ENCODE measurements at places on chromosomes 5 and 9.

- peak; percentile 20 for DNase-seq
Observed at GRCh38 chr9:112867275-112867991, 23.2 kb downstream of the SLC46A2 start.

DNA sequence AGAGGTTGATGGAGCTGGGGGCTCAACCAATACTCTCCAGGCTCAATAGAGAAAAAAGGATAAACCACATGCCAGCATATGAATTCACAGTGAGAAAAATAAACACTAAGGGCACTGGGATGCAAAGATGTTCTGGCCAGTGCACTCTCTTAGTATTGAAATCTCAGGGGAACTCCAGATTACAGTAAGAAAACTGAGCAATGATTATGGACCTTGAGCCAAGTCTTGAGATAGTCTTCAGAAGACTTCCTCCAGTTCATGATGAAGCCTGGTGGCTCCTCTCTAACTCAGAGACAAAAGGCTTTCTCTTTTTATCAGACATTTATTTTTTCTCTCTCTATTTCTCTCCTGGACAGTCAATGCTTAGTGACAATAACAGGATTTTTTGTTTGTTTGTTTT is 139.8 kb upstream of the SPEF2 start:
- no peak for DNase-seq

DNA sequence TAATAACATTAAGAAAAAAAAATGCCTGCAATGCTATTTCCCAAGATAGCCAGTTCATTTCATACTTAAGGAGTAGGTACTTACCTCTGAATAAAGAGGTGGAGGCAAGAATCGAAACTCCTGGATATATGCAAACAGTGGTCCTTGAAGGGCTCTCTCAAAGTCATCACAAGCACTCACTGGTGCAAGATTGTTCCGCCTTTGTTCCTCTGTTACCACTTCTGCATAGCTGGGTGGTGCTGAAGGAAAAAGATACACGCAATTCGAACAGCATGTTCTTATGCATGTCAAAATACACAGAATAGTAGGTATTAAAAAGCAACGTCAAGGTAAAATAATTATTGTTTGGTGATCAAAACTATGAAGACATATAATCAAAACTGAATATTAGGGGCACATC is 9.5 kb downstream of the ARRDC3 start:
- no peak for DNase-seq

DNA sequence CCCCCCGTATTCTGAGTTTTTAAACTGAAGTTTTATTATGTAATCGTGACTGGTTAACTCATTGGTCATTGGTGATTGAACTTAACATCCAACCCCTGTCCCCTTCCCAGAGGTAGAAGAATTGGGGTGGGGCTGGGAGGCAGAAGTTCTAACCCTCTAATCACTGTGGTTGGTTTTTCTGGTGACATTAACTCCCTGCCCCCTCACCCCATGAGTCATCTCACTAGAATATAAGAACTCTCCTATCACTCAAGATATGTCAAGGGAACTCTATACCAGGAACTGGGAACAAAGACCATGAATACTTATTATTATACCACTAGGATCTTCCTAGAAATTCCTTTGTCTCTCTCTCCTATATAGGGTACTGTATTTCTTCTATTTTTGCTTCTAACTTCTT is 52.3 kb upstream of the CAVIN4 start:
- DNase-seq, result no peak

DNA sequence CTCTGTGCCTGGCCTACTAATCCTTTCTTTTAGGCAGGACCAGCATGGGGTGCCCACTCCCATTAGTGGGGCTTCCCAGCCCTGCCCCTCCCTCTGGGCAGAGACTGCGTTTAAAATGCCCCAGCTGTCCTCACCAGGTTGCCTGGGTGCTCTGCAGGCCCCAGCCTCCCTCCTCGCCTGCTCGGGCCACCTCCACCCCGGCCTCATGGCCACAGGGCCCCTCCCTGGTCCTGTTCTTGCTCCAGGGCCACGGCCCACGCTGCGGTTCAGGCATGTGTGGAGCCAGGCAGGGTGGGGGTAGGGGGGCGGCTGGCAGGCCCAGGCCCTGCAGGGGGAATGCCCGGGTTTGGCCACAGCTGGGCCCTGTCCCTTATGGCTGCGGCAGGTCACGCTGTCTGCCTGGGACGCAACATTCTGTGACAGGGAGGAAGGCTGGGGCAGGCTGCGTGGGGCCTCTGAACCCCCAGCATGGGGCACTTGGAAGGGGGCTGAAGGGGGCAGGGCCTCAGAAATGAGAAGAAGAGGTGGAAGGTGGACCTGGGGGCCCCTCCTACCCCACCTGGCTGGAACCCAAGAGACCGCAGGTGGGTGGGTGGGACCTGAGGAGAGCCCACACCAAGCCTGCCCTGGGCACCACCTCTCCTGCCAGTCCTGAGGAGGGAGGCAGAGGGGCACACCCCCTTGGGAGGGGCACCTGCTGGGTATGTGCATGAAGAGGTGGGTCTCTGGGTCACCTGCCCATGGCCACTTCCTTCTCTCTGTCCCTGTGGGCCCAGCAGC is at the start of gene LCN12:
Gene LCN12, plus strand, starts transcription at position 733 of the 780 bp plus-strand sequence. CDS start 55 bp downstream, outside the sequence.
- DNase-seq, result no peak

GRCh38 chr5:126680191-126680817 is 79.6 kb downstream of the PHAX start:
- peak; percentile 74 for DNase-seq

DNA sequence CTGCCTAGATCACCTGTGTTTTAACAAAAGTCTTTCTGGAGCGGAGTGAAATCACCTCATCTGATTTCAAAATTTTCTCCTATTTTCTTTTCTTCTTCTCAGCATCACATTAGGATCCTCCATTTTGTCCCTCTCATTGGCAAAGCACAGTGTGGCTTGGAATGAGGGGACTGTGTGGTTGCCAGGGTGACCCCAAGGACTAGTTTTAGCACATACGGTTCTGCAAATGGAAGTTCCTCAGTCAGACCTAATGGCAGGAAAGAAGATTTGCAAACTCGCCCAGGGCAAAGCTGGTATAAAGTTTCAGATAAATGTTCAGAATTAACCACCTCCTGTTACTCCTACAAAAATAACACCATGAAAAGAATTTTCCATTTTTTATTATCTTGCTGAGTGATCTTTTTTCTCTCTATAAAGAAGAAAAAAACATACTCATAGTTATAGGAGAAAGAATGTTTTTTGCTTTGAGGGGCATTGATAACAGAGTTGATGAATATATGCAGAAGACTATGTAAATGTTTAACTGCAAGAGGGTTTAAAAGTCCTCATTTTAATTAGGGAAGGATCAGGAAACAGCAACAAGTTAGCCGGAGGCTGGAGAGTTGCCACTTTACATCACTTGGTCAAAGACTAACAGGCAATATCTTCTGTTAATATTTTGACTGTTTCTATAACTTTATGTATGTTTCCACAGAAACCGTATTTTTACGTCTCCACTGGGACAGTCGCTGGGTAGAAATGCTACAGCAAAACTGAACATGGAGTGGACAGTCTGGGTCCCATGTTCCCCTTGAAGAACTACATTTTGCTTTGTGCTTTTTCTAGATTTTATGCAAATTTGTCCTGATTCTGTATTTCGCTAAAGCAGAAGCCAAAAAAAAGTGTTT is 257.8 kb downstream of the NR2F1-AS1 start:
- DNase-seq, result no peak

DNA sequence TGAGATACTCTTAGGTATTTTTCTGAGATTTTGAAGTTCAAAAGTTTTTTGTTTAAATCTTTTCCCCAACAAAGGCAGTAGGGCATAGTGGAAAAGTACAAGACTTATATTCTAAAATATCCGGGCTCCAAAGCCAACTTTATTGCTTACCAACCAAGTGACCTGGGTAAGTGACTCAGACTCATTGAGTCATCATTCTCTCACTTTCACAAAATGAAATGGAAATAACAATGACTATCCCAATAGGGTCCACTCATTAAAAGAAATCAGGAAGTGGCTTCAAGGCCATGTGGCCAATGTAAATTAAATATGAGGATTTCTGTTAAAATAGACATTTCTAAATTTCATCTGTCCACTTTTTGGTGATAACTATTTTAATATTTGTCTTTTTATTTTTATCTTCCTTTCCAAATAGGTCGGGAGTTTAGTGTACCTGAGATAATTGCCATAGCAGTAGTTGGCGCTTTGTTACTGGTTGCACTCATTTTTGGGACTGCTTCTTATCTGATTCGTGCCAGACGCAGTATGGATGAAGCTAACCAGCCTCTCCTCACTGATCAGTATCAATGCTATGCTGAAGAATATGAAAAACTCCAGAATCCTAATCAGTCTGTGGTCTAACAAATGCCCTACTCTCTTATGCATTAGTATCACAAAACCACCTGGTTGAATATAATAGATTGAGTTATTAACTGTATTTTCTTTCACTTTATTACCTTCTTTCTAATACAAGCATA is 15.5 kb downstream of the TYRP1 start:
- no peak for DNase-seq

GRCh38 chr5:149961186-149961685 is 678 bp downstream of the SLC26A2 start:
- no peak for DNase-seq

- DNase-seq, result peak; percentile 59
Observed at GRCh38 chr9:68904454-68904853, 109.5 kb downstream of the PRKACG start.

DNA sequence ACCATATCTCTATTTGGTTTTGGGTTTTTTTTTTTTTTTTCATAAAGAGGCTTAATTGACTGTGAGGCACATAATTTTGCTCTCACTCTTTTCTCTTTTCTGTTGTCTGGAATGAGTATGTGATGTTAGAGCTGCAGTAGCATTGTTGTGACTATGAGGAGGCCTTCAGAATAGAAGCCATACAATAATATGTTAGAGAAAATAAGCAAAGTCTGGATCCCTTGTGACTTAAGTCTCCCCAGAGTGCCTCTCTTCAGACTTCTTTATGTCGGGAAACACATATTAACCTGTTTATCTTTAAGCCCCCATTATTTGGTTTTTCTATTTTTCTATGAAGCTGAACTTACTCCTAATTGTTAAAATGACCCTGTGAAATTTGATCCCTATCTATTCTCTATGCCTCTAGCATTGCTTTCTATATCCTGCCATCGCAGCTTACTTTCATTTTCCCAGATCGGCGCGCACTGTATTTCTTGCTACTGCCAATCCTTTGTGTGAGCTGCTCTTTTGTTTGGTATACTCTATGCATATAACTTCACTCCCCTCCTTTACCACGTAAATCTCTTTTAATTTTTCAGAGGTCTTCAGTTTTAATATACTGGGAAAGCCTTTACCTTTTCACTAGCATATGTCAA is 372.5 kb upstream of the KCNN2 start:
- DNase-seq, result no peak

- peak; percentile 81 for DNase-seq
Observed at GRCh38 chr9:111992523-111992922, 95.9 kb downstream of the UGCG start.

DNA sequence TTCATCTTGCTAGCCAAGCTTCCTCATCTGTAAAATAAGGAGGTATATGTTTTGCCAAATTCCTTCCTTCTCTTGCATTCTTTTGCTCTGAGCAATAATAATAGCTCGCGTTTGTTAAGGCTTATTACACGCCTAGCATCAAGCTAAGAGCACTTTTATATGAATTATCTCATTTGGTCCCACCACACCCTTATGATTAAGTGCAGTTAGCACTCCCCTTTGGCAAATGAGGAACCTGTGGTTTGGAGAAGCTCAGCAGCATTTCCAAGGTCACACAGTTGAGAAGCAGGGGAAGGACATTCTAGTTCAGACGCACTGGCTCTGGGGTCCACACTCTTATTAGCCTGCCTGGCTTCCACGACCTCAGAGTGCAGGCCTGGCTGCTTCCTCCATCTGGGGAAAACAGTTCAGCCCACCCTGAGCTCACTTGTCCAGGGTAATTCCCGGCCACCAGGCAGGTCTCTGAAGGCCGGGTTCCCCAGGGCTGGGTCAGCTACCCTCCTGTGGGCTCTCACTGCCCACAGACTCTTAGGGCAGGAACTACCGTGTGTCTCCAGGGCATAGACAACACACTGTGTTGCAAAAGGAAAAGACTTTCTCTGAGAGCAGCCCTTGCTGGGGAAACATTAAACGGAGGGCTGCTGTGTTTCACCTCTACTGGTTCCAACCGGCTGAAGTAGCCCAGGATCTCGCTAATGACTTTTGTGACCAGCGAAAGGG is 9.9 kb upstream of the FBP1 start:
- DNase-seq, result no peak

DNA sequence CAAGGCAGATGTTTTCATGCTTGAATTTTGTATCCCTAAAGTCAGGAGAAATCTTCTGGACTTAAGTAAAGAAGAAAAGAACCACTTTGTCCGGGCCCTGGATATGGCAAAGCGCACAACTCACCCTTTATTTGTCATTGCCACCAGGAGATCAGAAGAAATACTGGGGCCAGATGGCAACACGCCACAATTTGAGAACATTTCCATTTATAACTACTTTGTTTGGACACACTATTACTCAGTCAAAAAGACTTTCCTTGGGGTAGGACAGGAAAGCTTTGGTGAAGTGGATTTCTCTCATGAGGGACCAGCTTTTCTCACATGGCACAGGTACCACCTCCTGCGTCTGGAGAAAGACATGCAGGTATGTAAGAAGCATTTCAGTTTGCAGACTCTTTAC is 2.3 kb downstream of the TYRP1 start:
- DNase-seq, result no peak

DNA sequence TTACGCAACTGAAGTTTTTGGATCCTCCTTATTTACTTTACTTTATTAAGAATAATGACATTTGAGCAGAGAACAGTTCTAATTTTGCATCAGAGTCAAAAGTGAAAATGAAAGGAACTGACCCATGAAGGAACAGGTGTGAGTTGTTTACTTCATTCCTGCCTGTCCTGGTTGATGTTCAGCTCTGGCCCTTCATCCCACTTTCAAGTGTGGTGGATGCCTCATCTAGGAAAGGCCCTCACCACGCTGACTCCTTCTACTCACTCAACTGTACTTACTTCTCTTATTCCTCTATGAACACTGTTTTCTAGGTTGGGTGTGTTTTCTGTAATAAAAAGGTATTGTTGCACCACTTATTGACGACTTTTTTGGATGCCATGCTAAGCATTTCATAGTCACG is 61.8 kb upstream of the PLEKHG4B start:
- no peak for DNase-seq

DNA sequence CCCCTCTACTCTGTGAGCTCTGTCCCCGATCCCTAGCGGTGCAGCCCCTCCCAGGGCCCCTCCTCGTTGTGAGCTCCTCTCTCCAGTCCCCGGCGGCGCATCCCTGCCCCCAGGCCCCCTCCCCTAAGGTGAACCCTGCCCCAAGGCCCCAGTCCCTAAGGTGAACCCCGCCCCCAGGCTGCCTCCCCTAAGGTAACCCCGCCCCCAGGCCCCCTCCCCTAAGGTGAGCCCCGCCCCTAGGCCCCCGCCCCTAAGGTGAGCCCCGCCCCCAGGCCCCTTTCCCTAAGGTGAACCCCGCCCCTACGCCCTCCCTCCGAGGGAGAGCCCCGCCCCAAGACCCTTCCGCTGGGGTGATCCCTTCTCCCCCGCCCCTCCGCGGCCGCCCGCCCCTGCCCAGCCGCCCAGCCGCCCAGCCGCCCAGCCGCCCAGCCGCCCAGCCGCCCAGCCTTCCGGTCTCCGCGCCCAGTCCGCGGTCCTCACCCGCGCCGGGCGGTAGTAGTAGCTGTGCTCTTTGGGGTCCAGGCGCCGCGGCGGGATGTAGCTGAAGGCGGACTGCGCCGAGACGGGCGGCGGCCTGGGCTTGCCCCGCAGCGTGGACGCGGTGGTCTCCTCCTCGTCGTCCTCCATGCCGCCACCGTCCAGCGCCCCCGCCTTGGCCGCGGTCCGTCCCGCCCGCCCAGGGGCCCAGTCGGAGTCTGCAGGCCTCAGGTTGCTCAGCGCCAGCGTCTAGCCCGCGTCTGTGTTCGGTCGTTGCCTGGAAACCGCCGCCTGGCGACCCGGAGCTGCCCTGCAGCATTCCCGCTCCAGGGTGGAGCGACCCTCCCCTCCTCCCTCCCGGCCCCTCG is at the start of gene CFAP90:
Gene CFAP90, minus strand, starts transcription at position 739 of the 845 bp plus-strand sequence. Its CDS starts 112 bp downstream, at position 627.
- no peak for DNase-seq

GRCh38 chr5:159913048-159913447 is 3.2 kb upstream of the ADRA1B start:
- no peak for DNase-seq
